Activated CD4-positive, alpha-beta T cell treated with anti-CD3 and anti-CD28 coated beads for 4 hours (primary cell): ENCODE measurements at places on chromosomes 2 and 18.
A peak's percentile ranks its signal among the peaks of the same experiment; 100 is the strongest.

- no peak for DNase-seq
Measured at GRCh38 chr2:97963079-97963406, 32.7 kb downstream of the TMEM131 start.

DNA sequence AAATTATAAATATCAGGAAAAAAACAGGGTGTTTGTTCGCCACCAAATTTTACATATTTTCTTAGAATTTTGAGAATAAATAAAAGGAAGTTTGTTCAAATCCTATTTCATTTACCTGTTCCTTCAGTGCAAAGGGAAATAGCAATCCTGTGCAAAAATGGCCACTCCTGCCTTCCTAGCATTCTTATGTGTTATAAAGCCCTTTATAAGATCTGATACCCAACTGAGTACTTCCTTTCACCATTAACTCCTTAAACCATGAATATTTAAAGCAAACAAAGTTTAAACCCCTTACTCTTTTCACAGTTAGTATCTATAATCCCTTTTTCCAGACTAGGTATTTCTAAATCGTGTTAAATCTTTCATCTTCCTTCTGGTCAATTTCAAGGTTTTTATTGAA lies 427.8 kb downstream of the NR4A2 start:
- DNase-seq: no peak

- no peak for DNase-seq
Measured at GRCh38 chr2:200378652-200379290, 72.3 kb downstream of the SPATS2L start.

DNA sequence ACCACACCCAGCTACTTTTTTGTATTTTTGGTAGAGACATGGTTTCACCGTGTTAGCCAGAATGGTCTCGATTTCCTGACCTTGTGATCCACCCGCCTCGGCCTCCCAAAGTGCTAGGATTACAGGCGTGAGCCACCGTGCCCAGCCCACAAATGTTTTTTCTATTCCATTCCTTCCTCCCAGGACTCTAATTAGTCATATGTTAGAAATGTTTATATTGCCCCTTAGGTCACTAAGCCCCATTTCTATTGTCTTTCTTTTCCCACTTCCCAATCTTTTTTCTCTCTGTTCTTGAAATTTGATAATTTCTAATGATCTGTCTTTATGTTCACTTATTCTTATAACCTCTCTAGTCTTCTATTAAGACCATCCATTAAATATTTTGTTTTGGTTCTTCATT lies 31.3 kb upstream of the CDCA7 start:
- no peak for DNase-seq

DNA sequence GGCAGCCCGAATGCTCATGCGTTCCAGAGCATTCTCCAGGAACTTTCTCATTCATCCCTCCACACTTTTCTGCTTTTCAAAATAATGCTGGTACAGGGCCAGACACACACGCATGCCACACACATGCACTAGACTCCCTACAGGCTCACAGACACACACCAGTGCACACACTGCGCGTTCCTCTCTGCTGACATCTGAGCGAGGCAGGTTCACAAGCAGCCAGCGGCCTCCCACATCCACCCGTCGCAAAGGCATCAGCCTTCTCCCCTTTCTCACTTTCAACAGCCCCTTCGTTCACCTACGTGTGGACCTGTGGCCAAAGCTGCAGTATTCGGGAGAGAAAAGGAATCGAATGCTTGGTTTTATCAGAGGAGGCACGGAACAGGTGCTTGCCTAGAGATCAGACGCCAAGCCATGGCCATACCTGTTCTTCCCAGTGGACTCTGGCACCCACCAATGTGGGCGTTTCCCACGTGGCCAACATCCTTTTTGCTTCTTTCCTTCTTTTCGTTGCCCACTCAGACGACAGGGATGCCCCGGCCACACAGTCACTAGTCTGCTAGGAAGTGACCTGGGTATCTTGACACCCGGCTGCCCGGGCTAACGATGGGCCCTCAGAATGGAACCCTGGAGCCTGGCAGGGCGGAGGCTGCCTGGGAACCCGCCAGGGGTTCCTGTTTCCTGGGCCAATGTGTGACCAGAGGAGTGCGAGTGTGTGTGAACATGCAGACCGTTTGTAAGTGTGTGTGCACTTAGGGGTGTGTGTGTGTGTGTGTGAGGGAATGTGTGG lies 85.8 kb upstream of the ID2 start:
- DNase-seq: no peak

DNA sequence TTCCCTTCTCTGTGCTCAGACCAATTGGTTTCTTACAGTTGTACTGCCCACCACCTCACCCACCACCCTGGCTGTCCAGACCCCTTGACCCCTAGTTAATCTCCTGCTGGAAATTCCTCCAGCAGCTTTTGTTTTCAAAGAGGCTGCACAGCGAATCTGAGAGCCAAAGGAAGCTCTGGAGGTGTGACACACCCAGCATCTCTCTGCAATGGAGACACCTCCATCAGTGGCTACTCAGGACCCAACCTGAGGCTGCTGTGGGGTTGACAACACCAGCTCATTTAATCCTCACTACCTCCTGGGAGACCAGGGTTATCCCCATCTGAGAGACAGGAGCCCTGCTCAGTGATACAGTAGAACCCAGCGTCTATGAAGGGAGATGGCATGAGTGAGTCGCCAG lies 86.4 kb downstream of the BIN1 start:
- DNase-seq: no peak

GRCh38 chr2:25207078-25207545 lies 38.7 kb upstream of the POMC start:
- DNase-seq: no peak

- no peak for DNase-seq
Measured at GRCh38 chr18:30639361-30639760, 403.2 kb downstream of the DSC3 start.

GRCh38 chr2:102789349-102790090 lies 27.7 kb downstream of the TMEM182 start:
- no peak for DNase-seq

DNA sequence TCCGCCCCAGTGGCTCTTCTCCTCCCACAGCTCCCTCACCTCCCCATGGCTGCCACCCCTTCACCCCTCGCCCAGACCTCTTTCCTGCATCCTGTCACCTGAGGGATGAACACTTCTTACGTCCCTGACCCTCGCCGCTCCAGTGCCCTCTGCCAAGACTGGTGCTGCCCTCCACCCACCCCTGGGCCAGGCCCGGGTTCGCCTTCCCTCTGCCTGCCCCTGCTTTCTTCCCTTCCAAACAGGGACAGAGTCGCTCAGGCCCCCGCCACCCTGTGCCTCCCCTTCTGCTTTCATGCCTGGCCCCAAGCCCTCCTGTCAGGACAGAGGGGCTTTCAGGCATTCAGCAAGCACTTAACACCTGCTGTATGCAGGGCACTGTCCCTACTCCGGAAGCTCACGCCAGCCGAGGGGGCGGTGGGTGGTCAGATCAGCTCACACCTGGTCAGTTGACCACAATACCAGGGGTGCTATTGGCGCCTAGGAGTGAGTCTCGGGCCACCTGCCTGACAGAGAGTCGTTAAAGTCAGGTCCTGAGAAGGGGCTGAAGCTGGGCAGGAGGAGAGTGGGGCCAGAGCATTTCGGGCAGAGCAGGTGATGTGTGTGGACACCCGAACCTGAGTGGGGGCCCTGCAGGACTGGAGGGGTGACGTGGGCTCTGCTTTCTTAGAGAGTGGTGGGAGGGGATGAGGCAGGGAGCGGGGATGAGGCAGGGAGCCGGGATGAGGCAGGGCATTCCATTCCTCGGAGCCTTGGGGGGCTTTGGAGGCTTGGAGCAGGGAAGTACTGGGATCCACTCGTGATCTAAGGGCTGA lies 26.0 kb upstream of the HPCAL1 start:
- DNase-seq: no peak

GRCh38 chr2:8403876-8404275 lies 278.0 kb upstream of the ID2 start:
- no peak for DNase-seq

DNA sequence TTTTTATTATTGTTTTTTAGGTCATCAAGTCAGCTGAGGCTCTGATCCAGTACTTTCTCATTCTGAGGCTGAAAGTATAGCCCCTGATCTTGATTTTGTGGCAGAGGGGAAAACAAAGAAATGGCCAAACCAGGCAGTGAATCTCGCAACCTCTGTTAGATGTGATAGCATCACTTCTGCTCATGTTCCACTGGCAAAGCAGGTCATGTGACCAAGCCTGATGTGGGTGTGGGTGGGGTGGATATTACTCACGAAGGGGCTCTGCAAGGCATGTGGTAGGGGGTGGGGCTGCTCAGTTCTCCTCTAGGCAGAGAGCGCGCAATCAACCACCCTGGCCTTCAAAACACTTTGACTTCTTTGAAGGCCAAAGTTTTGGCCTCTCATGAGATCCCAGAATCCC lies 254.2 kb downstream of the MYCN start:
- no peak for DNase-seq

- DNase-seq: peak; percentile 76
Measured at GRCh38 chr2:203811491-203812221, 55.9 kb upstream of the CTLA4 start.

GRCh38 chr2:121583555-121583954 lies 52.9 kb downstream of the RNU4ATAC start:
- DNase-seq: no peak

- DNase-seq: no peak
Measured at GRCh38 chr2:233572468-233572867, 5.9 kb upstream of the USP40 start.

GRCh38 chr2:240816584-240817495 lies 3.2 kb downstream of the KIF1A start:
- DNase-seq: no peak

GRCh38 chr2:131408207-131408606 lies 44.2 kb upstream of the RAB6D start:
- no peak for DNase-seq

- DNase-seq: no peak
Measured at GRCh38 chr2:101023327-101024107, 21.4 kb downstream of the RPL31 start.

- DNase-seq: no peak
Measured at GRCh38 chr2:36405183-36405582, 49.6 kb downstream of the CRIM1 start.

DNA sequence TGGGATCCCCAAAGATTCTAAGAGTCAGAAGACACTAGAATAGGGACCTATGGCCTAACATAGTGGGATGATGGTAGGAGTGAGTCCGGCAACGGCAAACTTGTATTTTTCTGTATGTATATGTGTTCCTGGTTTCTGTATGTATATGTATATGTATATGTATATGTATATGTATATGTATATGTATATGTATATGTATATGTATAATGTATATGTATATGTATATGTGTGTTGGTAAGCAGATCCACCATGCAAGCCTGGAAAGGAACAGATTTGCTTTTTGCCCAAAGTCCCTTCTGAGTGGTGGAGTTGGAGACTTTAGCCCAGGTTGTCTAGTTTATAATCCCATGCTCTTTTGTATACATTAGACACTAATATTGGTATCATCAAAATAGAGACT lies 46.6 kb downstream of the MFSD6 start:
- DNase-seq: no peak

- DNase-seq: no peak
Measured at GRCh38 chr2:9748577-9748976, 94.7 kb upstream of the TAF1B start.

DNA sequence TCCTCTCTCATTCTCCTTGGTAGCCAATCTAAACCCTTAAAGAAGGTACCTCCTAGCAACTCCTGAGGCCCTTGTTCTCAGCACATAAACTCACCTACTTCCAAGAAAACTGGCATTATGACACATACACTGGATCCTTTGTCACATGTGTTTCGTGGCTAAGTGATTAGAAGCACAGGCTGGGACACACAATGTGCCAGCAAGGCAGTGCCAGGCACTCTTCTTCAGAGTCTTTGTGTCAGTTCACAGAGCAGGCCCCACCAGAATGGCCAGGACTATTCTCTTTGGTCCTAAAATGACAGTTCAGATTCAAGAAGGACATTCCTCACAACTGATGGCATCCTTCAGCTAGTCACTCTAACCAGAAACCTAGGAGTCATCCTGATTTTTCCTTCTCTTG lies 40.3 kb downstream of the SMC6 start:
- DNase-seq: no peak

GRCh38 chr2:170924969-170925368 lies 4.1 kb upstream of the GORASP2 start:
- no peak for DNase-seq

DNA sequence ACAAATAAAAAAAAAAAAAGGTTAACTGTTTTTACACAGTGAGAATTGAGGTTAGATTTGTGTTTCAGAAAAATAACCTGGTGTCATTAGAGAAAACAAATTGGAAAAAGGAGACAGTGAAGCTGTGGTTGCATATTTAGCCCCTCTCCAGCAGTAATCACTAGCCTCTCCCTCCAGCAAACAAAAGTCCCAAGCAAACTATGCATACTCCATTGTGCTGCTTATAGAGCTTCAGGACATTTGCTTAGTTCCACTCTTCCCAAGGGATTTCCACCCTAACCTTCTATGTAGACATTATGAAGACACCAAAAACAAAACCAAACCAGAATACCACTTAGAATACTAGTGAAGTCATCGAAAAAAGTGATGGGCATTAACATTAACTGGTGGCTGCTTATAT lies 534.2 kb upstream of the CDH2 start:
- DNase-seq: no peak

DNA sequence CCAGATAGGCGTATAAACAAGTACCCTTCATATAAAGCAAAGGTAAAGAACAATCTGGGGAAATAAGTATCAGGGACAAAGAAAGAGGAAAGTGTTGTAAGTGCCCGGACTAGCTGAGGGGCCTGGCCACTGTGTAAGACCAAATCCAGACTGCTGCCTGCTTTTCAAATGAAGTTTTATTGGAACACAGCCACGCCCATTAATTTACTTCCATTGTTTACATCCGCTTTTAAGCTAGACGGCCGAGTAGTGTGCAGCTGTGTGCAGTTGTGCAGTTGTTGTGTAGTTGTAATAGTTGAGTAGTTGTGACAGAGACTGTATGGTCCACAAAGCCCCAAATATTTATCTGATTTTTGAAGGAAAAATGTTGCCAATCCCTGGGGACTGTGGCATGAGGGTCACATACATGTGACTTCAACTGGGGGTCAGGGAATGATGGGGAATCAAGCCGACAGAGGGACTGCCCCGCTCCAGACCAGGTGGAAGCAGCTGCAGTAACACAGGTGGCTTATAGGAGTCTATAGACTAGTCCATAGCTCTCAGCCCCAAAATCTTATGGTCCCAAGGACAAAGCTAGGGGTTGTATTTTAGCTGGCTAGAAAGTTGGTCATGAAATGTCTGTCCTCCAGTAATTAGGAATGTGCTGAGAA lies 30.0 kb downstream of the FHL2 start:
- DNase-seq: no peak

GRCh38 chr2:173862612-173863217 lies 102.5 kb downstream of the SP3 start:
- DNase-seq: no peak

GRCh38 chr2:123624816-123625215 lies 400.3 kb upstream of the CNTNAP5 start:
- DNase-seq: no peak

- DNase-seq: no peak
Measured at GRCh38 chr2:234001380-234002160, 48.9 kb upstream of the SPP2 start.

GRCh38 chr2:107588181-107588580 lies 238.5 kb upstream of the RGPD4 start:
- DNase-seq: no peak
